Cardiac fibroblast (primary cell): ENCODE measurements at places on chromosomes 1 and 21.

DNA sequence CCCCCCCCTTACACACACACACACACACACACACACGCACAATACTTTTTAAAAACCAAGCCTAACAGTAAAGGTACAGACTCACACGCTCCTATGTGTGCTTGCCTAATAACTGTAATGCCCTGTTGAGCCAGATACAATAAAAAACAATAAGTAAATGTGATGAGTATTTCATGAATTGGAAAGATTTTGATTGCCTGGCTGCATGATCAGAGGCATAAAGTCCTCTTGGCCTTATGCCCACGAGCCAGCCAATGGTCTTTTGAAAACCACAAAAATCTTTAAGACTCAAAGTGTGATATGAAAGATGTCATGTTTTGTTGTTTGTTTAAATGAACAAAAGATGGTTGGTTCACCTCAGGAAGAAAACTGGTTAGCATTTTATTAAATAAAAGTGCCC, 441.9 kb upstream of the ZRANB2 start:
- peak; percentile 23 for DNase-seq

DNA sequence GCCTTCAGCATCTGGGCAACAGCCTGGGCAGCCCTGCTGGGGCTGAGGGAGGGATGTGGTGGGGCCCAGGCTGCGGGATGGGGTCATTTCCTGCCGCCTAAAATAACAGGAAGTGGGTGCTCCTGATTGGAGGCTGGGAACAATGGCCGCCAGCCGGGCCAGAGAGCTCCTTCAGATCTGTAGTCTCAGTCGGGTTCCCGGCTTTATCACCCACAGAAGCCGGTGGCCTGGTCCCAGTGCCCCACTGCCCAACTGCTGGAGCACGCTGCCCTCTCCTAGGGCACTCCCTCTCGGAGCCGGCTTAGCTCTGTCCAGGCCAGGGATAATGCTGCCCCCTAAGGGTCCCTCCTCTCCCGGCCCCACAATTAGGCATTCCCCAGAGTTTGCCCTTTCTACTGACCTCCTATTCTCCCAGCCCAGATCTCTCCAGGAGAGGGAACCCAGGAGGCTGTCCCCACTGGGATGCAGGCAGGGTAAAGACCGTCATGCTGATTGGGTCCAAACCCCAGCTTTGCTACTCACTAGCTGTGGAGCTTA, 5.1 kb downstream of the MAP7D1 start:
- DNase-seq = peak; percentile 75

GRCh38 chr21:33036430-33037162, 10.9 kb downstream of the OLIG2 start:
- DNase-seq = peak; percentile 74

DNA sequence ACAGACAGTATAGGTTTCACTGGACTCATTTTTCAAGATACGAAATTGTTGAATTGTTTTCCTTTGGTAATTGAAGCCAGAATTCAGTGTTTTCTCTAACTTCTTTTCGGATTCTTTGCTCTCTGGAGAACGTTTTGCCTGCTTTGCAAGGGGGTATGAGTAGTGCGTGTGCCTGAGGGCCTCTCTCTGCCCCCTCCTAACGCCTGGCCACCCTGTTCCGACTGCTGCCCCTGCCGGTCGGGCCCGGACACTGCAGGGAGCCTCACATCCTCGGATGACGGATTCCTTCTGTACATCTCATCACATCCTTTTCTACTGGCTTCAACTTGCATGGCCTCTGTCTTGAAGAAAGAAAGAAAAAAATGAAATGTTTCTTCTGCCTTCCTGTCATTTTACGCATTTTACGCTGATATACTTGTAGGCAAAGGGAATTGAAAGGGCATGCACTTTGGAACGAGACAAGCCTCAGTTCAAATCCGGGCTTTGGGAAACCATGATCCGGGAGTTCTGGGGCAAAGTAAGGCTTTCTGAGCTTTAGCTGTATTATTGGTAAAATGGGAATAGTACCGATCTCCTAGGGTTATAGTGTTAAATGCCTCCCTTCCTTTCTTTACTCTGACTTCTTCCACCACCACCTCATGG, 65.1 kb downstream of the DISC1 start:
- DNase-seq = peak; percentile 53

- DNase-seq = no peak
Measured at GRCh38 chr1:31569596-31570173, 6.6 kb upstream of the TINAGL1 start.

- DNase-seq = no peak
Measured at GRCh38 chr1:201375169-201375568, 2.3 kb downstream of the TNNT2 start.

DNA sequence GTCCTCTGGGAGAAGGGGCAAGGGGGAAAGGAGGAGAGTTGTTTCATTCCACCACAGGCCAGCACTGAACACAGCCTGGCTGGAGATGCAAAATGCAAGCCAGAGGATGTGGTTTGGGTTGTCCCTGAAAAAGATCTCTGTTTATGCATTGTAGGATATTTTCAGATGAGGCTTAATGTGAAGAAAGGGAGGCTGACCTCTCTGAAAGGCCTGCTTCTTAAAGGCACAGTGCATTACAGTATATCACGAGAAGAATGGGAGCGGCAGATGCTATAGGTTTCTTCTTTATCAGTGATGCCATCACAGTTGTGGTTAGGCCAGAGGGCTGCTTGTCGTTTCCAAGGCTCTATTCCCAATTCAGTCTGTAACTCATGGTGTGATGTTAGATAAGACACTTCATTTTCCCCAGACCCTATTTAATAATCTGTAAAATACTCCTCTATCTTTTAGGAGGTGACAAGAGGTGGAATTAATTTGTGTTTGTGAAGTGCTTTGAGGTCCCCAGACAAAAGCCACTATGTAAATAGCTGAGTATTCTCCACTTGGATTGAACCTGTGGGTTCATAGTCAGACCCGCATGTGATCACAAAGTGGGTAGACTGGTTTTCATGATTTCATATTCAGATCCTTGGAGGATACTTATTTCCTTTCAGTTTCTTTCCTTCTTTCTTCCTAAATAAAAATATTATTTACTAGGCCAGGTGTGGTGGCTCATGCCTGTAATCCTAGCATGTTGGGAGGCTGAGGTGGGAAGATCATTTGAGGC, 76.5 kb upstream of the WDR26 start:
- no peak for DNase-seq

DNA sequence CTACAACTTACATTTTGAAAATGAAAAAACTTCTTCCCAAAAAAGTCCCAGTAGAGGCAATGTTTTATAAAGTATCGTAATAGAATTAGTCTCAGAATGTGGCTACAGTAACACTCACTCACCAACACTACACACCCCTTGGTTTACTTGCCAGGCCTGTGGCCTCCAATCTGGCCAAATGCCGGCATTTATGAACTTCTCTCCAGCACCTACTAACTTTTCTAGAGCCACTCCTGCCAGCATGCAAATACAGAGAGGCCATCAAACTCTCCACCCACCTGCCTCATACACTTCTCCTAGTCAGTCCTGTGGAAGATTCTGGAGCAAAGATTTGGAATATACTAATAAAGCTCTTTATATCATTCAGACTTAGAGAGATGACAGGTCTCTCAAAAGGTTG, 32.3 kb downstream of the STPG1 start:
- no peak for DNase-seq

DNA sequence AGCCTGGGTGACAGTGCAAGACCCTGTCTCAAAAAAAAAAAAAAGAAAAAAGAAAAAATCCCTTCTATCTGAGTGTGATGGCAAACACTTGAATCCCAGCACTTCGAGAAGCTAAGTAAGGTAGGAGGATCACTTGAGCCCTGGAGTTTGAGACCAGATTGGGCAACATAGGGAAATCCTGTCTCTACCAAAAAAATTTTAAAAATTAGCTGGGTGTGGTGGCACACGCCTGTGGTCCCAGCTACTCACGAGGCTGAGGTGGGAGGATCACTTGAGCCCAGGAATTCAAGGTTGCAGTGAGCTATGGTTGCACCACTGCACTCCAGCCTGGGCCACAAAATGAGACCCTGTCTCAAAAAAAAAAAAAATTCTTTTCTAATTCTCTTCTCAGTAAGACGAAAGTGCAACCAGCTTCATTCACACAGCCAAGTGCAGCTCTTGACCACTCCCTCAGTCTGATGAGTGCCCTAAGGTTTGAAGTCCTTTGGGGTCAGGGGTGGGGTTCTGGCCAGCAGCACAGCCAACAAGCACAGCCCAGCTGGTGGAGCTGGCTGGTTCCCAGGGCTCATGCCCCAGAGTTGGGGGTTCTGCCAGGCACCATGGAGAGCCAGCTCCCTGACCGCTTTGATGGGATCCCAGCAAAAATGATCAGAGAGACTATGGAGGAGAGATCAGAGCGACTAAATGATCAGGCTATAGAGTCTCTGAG, 8.0 kb downstream of the SLC2A5 start:
- peak; percentile 57 for DNase-seq

GRCh38 chr21:44931501-44932407, 8.1 kb upstream of the SLX9 start:
- DNase-seq = no peak

DNA sequence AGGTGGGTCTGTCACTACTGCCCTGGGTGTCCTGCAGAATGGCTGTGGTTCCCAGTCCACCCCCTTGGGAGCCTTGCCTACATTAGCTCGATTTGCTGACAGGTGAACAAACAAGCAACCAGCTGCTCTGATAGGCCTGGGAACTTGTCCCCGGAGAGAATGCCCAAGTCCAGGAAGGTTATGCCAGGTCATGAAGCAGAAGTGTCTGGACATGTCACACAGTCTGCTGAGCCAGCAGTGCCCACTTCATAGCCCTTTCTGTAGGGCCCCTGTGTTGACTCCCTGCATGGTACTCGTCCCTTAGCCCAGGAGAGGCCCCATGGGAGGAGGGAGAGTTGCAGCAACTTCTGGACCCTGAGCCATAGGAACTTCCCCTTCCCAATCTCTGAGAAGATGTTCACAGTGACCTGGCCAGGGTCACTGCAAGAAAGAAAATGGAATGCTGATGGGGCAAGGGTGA, 31.0 kb downstream of the UCK2 start:
- no peak for DNase-seq

GRCh38 chr1:178683291-178683690, 41.8 kb upstream of the RALGPS2 start:
- no peak for DNase-seq

GRCh38 chr1:2082064-2082463, 31.9 kb downstream of the PRKCZ start:
- no peak for DNase-seq

DNA sequence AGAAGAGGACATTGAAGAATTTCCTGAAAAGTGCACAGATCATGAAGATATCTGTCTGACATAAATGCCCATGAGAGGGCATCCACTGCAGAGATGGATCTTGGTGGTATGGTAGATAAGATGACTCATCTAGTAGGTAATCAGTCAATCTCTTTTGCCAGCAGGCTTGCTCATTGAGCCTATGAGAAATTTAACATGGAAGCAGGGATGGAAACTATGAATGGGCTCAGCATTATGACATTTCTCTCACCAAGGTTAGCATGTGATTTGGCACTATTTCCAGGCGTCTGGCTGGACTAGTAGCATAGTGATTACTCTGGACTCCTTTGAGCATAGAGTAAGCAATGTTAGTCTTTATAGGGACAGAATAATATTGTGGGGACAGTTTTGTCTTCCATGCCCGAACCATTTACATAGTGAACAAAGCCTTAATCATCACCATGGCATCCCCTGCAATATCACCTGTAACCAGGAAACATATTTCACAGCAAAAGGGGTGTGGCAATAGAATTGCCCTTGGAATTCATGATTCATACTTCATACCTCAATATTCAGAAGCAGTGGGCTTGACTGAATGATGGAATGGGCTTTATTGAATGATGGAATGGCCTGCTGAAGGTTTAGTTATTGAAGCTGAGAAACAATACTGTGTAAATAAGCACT, 7.3 kb downstream of the OR2C3 start:
- DNase-seq = no peak

GRCh38 chr1:15262706-15263105, 15.7 kb downstream of the FHAD1 start:
- DNase-seq = no peak

GRCh38 chr1:240619906-240620621, 8.1 kb upstream of the GREM2 start:
- DNase-seq = no peak

GRCh38 chr1:98157524-98158313, 236.9 kb upstream of the DPYD start:
- DNase-seq = peak; percentile 11

DNA sequence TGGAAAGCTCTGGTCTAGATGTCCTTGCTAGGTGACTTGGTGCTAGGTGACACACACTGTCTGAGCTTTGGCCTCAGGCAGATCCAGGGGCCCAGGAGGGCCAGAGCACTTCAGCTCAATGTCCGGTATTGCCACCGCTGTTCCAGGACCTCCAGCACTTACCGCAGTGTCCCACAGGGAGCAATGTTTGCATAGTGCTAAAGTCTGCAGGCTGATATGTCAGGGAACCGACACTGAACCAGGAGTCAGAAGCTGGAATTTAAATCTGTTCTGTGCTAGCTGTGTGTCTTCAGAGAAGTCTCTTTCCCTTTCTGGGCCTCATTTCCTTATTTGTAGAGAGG, 19.3 kb downstream of the DHCR24 start:
- no peak for DNase-seq

DNA sequence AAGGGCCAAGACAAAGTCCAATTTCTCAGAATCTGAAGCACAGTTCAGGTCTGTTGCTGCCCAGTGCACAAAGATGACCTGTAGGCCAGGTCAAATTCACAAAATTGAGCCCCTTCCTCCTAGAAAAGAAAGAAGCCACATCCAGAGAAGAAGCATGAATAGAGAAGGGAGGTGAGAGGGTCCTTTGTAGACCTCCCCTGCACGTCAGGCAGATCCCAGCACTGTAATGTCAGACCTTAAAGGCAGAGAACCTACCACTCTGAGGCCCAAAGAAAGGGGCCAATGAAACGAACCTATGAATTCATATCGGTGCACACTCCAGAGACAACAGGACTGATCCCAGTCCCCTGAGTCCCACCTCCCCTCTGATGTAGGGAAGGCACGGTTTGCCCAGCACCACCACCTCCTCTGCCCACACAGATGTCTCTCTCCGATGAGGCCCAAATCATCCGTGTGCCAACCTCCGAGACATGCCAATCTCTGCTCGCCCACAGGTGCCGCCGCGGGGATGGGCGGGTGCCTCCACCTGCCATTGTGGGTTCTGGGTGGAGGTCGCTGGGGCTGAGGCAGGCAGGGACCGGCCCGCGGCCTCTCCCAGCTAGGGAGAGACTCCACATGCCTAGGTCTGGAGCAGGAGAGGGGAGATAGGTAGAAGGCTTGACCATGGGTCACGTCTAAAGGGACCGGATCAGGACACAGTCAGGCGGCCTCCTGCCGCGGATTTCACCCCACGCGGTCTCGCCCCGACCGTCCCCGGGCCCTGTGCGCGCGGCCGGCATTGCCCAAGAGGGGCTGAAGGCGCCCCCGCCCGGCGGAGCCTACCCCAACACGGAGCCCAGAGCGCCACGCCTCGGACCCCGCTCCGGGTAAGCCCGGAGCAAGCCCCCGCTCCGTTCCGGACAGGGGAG, 42.1 kb downstream of the RRAGC start:
- no peak for DNase-seq

GRCh38 chr1:182601416-182601786, 2.8 kb downstream of the RGS16 start:
- DNase-seq = peak; percentile 87

- no peak for DNase-seq
Measured at GRCh38 chr1:161158316-161159010, 837 bp upstream of the USP21 start.

GRCh38 chr1:116218922-116219321, 107.7 kb downstream of the MAB21L3 start:
- DNase-seq = peak; percentile 7

GRCh38 chr21:41923186-41923585, 30.6 kb downstream of the C2CD2 start:
- DNase-seq = no peak
